ENCODE measurements at places on chromosomes 1 and 21.

DNA sequence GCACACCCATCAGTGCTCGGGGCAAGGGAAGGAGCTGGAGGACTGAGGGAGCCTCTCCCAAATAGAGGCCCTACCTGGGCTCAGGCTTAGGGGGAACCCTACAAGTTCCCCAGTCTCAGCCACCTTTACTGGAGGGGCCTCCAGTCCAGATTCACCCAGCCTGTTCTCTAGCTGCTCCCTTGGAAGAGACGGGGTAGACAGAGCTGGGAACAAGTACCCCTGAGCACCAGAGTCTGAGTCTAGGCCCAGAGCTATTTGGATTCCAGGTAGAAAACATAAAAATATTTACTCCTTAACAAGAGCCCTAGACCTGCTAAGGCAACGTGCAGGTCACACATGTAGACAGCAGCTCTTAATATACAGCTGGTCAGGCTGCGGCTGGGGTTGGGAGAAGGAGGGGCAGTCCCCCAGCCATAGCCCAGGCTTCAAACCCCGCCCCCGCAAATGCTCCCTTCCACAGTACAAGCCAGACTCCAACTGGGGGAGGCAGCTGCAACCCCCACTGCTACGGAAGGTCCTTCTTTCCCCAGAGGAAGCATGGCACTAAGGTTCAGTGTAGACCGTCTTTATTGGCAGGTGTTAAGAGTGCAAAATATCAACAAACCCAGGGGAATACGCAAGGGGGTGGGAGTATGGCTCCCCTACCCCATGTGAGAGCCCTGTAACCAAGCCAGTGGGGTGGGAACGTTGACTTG is 8.0 kb downstream of the TENT5B start:
- no peak for DNase-seq

DNA sequence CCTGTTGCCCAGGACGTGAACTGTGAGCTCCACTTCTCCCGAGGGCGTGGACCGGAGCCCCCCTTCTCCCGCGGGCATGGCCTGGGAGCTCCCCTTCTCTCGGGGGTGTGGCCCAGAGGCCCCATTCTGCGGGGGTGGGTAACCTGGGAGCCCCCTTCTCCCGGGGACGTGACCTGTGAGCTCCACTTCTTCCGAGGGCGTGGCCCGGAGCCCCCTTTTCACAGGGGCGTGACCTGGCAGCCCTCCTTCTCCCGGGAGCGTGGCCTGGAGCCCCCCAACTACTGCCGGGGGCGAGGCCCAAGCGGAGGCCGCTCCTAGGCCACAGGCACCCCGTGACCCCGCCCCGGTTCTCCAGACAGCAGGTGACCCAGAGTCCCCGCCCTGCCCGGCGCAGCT is 320 bp downstream of the C1orf174 start:
- no peak for DNase-seq

DNA sequence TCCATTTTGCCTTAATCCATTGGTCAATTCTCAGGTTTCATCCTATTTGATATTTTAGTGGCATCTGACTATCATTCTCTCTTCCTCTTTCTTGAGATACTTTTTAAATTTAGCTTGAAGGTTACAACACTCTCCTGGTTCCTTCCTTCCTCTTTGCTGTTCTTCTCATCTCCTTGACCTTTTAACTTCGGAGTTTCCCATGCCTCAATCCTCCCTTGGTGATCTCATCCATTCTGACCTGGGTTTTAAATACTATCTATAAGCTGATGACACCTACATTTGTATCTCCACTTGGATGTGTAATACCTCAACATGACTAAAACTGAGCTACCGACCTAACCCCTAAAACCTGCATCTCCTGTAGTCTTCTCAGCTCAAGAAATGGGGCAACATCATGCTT is 4.8 kb upstream of the ZNF687 start:
- DNase-seq = no peak

DNA sequence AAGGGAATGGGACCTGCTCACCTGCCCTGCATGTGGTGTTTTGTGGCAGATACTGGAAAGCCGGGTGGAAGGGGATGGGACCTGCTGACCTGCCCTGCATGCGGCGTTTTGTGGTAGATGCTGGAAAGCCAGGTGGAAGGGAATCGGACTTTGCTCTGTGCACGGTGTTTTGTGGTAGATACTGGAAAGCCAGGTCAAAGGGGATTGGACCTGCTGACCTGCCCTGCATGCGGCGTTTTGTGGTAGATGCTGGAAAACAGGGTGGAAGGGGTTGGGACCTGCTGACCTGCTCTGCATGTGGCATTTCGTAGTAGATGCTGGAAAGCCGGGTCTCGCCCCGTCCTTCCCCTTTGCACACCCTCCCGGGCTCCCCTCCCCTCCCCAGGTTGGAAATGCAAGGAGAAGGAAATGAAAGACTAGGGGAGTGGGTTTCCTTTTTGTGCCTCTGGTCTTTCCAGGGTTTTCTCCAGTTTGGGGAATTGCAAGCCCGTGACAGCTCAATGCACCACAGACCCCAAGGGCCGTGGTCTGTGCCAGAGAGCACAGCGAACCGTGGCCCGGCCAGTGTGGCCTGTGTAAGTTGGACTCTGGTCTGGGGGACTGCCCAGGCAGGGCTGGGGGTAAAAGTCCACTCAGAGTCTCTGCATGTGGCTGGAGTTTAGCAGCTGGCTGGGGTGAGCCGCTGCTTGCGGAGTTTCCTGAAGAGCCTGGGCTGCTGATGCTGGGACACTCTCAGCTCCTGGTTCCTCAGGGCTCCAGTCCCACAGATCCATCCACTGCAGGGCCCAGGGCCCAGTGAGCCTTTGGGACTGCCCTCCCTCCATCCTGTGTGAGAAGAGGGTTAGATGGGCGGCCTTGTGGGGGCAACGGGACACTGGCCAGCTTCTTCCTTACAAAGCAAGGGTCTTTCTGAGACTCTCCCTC is 105.5 kb downstream of the CRYAA start:
- DNase-seq = no peak

GRCh38 chr21:34994766-34995631 is 54.1 kb downstream of the RUNX1 start:
- DNase-seq = no peak

DNA sequence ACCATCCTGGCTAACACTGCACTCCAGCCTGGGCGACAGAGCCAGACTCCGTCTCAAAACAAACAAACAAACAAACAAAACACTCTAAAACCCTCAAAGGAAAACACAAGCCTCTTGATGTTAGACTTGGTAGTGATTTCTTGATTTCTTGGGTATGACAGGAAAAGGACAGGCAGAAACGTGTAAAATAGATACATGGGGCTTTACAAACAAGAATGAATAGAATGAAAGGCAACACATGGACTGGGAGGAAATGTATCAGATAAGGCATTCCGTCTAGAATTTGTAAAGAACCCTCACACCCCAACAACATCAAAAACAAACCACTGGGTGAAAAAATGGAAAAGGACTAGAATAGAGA is 7.8 kb upstream of the PRXL2B start:
- no peak for DNase-seq

GRCh38 chr21:32370998-32371766 is 21.6 kb downstream of the URB1 start:
- DNase-seq = no peak

DNA sequence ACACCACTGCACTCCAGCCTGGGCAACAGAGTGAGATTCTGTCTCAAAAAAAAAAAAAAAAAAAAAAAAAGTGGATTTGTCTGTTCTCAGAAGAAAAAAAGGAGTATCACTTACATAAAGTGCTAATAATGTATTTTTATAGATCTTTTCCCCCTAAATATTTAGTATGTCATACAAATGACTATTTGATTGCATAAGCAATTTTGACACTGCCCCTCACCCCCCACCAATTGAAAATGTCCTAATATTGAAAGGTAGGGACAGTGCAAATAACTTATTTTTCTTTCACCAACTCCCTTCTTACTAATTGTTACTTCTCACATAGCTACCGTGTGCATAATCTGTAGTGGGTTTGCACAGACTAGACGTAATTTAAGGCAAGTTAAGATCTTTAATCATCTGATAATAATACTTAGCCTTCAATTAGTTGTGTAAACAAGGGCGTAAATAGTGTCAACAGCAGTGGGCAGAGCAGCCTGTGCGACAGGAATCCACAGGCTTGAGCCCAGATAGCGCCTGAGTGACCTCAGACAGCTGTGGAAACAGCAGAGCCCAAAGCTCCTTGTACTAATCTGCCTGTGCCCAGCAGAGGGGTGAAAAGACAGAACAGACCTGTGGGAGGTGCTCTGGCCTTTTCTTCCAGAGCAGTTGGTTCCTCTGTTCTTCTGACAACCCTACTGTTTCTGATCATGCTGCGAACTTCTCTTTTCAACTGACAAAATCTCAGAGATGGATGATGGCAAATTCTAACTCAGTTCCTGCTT is 4.5 kb upstream of the IER5 start:
- peak; percentile 47 for DNase-seq

DNA sequence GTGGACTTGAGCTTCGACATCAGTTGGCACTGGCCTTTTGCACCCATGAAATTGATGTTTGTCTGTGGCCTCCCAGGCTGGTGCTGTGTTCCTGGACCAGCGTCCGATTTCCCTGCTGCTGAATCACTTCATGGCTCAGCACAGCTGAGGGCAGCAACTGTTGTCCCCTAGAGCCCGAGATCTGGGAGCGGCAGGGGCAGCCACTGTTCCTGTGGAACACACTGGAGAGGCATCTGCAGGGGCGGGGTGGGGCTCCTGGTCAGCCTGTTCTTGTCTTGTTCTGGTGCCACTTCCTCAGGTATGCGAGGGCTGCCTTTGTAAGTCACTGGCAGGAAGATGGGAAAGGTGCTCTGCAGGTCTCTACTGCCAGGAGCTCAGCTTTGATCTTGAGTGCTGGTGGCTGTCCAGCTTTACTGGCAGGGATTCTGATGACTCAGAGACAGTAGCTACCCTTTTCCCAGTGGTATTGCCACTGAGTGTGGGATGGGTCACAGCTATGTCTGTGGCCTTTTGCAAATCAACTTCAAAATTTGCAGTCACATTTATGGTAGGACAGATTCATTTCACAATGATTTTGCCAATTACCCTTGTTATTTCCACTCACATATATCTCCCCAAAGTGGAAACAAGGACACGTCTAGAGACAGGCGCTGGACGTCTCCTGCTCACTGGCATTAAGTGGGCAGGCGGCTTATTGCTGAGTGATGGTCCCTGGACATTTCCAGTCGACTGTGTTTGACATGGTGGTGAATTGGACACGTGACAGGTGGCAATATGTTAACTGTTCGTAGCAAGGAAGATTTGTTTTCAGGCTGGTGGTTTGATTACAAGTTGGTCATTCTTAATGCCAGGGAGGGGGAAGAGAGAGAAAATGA is 15.3 kb downstream of the AGPAT3 start:
- DNase-seq = no peak

DNA sequence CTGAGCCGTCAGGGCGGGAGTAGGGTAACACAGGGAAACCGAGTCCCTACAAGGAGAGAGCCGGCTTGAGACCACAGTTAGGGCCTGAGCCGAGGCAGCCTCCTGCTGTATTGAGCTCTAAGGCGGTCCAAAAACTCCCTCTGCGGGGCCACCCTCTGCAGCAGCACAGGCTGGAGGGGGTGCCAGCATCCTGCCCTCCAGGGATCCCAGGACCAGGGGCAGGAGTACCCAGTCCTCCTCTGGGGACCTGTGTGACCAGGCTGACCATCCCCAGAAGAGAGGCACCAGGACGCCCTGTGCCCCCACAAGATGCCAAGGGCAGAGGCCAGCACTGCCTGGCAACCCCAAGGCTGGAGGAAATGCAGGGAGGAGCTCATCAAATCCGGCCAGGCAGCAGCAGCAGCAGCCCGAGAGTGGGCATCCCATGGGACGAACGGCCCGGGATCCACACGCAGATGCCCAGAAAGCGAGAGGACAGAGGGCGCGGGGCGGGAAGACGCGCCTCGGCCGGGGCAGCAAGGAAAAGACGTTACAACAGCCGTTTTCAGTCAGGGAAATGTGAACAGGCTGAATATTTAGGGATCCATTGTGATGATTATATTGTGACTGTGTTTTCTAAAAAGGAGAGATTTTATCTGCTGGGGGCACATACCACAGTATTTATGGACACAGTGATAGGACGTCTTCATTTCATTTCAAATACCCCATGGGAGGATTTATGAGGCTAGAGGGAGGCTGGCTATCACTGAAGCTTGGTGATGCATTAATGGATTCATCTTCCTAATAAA is 57.1 kb upstream of the COL18A1 start:
- DNase-seq = no peak

DNA sequence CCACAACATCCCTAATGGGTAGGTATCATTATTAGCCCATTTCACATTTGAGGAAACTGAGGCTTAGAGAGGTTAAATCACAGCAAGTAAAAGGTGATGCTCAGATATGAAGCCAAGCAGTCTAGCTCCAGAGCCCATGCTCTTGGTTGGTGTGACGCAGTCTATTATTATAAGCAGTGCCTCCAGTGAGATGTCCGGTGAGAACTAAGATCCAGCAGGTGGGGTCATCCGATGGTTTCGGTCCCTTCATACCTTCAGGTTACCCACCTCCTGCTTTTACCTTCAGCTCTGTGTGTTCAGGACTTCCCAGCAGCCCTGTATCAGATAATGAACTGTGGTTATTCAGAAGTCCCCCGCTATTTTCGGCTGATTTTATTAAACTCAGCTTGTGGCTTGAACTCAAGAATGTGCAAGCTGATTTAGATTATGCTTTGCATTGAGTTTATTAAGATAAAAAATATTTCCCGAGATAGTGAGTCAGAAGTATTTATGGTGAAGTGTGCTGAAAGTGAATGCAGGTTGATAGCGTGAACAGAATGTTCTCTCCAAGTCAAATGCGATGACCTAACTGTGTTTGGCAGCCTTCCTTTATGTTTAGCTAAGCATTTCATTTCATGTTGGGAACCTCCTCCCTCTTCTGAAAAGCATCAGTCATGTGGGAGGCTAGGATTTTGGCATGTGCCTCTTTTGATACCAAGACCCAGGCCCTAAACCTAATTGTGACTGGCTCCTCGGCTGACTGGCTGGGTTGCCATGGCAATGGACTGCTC is 160.9 kb upstream of the UBE2U start:
- no peak for DNase-seq

GRCh38 chr1:12112711-12113161 is 49.6 kb downstream of the TNFRSF8 start:
- no peak for DNase-seq

DNA sequence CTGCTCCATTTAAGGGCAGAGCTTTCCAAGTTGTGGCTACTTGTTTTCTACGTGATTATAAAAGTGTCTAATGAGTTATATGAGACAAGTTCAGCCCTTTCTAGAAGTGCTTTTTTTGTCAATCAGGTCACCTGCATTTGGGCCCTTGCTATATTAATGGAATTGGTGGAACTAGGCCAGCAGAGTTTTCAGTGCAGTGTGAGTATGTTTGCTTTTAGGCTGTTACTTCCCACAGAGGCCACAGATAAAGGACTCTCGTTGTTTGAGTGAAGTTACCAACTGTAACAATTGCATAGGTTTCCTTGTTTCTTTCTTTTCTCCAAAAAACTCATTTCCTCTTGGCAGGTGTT is 10.9 kb downstream of the SMAP2 start:
- no peak for DNase-seq

DNA sequence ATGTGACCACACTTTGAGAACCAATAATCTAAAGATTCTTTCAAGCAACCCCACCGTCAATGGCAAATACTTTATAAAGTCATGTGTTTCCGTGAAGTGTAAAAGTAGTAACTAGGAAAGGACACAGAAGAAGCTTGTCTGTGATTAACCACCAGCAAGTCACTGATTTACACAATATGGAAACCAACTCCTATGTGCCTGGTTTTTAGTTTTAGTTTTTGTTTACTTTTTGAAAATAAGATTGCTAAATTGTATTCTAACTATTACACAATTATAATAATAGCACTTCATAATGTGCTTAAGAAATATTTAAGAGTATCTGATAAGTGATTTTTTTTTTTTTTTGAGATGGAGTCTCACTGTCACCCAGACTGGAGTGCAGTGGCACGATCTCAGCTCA is 13.0 kb downstream of the FMO2 start:
- DNase-seq = no peak

All from GM19239 (cell line).